ENCODE measurements at places on chromosomes 1 and 21.

DNA sequence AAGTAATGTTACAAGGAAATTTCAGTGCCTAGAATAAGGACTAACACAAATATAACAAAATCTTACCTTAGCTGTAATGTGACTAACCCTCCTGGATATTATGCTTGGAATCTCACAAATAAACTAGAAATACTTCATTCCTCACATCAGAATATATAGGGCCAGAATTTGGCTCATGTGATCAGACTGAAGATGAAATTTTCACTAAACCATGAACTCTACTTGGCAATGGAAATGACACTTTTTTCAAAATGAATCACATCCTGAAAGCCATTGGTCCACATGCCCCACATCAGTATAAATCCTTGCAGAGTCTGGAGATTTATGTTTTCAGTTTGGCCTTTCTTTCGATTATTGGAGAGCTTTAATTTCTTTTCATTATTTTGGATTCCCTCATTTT is 227.8 kb downstream of the NRIP1 start:
- no peak for DNase-seq

DNA sequence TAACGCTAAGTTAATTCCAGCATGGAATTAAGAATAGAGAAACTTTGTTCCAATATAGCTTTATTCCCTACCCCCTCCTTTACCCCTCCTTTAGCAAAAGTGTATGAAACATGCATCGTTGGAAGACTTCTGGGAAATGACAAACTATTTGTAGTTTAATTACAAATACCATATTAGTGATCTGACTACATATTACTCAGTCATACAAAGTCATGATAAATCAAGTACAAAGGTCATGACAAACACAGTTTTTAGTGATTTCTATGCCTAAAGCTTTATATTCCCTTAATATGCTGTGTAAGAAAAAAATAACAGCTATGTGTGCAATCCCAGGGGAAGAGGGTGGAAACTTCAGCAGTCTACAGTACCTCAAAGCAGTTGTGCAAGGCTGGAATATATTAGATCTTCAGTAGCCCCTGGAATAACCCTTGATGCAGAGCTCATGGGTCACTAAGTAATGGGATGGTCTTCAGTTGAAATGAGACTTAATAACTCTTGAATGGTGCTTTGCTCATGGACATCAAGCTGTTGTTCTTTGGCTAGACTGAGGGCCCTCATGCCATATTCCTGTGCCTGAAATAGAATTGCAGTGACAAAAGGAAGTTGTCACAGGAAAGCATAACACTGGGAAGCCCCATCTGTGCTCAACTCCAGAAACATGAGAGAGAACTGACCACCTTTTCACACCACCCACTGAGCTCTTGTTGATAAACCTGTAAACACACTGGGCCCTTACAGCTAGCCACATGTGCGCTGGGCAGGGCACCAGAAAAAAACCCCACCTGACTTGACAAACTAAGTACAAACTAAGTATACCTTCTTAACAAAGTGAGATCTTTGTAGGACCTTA is 25.3 kb downstream of the ZMYND12 start:
- no peak for DNase-seq

GRCh38 chr1:10939654-10940450 is 72.6 kb upstream of the TARDBP start:
- no peak for DNase-seq

- no peak for DNase-seq
These were observed 11.3 kb upstream of the RIPK4 start for GRCh38 chr21:41777951-41778815.

DNA sequence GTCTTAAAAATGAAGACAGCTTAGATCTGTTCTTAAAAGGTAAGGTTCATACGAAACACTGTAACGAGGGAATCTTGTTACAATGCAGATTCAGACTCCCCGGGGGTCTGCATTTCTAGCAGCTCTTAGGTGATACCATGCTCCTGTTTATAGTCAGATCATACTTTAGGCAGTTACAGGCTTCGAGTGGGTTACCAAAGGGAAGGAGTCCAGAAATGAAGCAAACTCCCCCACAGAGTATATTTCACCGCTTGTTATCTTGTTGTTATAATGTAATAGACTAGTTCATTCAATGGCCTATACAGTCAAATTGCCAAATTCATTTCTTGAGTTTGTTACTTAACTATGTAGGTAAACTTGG is 601.1 kb downstream of the USP25 start:
- DNase-seq = no peak

GRCh38 chr1:29690156-29690555 is 453.8 kb downstream of the PTPRU start:
- DNase-seq = no peak

DNA sequence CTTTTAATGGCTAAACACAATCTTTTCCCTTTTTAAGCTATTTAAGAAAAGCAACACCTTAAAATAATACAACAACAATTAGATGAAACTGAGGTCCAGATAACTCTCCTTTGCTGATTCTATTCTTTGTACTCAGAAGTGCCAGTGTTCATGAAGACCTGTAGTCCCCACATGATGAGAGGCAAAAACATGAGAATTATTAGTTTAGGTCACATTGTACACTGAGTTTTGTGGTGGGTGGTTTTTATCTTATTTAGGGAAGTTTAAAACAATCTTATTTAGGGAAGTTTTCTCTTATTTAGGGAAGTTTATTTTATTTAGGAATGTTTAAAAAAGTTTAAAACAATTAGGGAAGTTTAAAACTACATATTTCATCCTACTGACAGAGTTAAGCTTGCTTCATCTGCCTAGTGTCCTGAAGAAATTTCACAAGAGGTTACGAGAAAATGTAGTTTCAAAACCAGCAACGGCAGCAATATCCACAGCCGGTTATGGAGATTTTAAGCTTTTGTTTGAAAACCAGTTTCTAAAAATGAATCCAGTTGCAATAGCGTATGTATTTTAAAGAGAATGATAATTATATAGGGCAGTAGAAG is 7.8 kb upstream of the OR14I1 start:
- DNase-seq = no peak

- no peak for DNase-seq
These were observed 28.0 kb downstream of the COL6A2 start for GRCh38 chr21:46125846-46126301.

GRCh38 chr1:32919811-32920733 is 18.9 kb upstream of the TMEM54 start:
- DNase-seq = no peak

DNA sequence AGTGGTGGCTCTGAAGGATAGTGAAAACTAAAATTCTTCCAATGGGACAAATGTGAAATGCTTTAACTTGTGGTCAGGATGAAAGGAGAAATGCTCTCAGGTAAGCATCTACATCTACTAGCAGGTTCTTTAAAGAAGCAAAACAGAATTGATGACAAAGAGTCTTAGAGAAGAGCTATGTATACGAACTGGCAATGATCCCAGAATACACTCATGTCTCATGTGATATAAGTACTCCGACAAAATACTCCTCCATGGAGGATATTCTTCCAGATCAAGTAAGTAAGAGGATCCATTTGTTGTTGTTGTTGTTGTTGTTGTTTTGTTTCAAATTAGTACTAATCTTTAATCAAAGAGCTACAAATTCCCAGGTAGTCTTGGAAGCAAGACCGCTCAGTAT is 174.0 kb upstream of the ATP1B1 start:
- no peak for DNase-seq
